ENCODE measurements at places on chromosomes 4 and X.
A peak's percentile ranks its signal among the peaks of the same experiment; 100 is the strongest.

DNA sequence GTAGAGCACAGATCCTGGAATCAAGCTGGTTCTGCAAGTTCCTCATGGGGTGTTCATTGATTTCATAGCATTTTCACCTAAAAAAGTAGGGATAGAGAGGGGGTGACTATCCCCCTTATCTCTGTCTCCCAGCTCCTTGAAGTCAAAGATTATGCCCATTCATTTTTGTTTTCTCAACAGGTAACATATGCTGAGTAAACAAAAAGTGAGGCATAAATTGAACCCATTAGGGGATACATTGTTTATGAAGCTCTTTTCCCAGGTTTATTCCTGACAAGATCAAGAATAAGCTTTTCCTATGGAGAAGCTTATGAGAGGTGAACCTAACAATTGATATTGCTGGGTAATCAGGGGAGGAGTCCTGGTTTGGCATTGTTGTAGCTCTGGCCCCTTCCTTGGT lies 9.2 kb upstream of the ANAPC4 start:
- no peak for DNase-seq

DNA sequence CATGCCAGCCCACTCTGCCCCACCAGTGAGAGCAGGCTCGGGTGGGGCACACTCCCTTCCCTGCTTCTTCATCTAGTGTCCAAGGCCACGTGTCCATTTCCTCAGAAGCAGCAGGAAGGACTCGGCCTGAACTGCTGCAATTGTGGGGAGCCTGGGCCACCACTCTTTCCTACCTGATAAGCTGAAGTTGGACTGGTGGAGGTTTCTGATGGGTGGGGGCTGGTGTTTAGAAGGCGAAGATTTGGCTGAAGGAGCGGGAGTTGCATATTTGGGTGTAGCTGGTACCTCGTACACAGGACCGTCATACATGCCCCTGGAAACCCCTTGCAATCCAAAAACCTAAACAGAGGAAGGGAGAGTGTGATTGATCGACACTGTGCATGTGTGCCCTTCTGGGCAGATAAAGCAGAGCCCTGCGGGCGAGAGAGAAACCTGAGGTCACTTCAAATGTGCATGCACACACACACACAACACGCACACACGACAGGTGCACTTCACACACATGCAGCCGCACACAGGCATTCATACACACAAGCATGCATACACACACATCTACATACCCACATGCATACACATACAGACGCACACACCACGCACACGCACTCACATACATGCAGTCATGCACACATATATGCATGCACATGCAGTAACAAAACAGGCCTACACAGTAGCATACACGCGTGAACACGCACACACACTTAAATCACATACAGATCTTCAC lies 67.4 kb downstream of the CRMP1 start:
- no peak for DNase-seq

GRCh38 chrX:134780908-134781307 lies 122.6 kb upstream of the PLAC1 start:
- no peak for DNase-seq

GRCh38 chrX:70434352-70434866 lies 10.2 kb upstream of the DLG3 start:
- DNase-seq: peak; percentile 31

DNA sequence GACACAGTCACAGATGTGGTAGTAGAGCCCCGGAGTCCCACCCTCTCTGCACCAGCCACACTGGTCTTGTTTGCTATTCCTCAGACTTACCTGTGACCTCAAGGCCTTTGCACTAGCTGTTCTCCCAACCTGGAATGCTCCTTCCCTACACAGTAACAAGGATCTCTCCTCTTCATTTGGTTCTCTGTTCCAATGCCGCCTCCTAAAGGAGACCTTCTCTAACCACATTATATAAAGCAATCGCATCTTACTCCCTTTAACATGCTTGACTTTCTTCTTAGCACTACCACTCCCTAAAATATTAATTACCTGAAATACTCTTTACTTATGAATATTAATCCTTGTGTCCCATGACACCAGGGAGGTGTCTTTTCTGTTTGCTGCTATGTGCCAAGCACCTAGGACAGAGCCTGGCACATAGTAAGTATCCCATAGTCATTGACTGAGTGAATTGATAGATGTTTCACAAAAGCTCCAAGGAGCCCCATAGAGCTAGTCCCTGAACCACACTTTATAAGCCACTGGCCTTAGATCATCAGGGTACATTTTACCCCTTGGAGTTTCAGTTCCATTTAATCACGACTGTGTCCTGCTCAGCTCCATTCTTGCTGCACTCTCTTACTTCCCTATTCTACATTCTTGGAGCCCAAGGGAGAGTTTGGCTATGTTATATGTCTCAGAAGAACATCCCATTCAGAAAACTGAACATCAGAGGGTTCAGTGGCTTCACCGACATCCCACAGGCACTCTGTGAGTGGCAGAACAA lies 312.7 kb downstream of the RAB28 start:
- DNase-seq: no peak

DNA sequence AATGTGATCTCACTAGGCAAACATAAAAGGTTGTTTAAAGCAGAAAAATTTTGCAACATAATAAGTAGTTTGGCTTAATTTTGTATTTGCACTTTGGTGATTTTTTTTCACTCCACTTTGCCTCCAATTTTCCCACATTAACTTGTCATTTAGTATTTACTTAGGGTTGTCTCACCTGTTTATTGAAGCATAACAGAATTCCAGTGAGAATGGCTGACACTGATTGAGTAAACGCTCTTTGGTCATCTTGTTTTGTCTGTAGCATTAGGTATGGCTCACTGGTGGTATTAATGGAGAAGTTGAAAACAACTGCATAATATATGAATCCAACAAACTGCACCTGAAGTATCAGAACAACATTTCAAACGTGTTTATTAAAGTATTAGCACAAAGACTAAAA lies 799.5 kb upstream of the ADGRL3 start:
- DNase-seq: no peak

GRCh38 chr4:41155194-41155830 lies 59.0 kb downstream of the APBB2 start:
- no peak for DNase-seq

DNA sequence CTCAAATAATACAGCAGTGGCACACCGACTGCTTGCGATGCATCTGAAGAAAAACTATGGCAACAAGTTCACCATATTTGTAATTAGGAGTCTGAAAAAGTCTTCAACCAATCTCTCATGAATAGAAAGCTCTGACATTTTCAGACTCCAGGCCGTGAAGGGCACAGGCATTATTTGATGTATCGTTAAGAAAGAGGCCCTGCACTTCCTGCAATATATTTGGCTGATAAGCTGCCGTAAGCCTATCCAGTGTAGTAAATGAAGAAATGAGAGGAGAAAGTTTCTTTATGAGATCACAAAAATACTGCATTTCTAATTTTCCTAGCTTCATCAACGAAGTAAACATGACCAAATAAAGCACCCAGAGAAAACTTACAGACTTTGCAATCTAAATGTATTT lies 613.8 kb upstream of the TECRL start:
- DNase-seq: no peak

DNA sequence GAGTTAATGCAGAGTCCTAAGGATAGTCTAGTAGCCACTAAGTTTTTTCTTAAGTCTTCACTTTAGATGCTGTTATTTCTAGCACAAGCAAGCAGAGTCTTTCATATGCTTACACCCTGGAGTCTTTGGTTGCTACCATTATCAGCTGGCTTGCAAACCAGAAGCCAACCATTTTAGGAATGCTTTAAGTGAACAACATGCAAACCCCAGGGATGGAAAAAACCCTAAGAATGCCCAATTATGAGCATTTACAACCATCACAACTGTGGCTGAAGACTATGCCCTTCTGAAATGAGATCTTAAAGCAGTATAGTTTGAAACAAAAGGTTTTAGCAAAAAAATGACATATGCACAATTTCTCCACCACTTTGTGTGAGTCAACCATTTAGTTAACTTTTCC lies 6.6 kb downstream of the MID1IP1 start:
- DNase-seq: no peak

DNA sequence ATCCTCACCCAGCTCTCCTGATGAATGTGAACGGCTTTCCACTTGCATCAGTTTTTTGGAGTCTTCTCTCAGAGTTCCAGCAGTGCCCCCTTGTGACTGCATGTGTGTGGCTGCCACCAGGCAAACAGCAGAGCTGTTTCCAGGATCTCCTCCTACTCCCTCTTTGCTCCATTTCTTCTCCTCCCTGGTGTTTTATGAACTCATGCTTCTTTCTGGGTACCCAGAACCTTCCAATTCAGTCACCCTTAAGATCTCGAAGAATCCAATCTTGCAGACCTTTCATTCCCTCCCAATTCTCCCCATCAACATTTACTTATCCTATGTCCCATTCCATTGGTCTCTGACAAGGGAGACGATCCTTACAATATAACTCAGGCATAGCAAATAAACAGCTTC lies 6.8 kb upstream of the TCEANC start:
- DNase-seq: no peak

DNA sequence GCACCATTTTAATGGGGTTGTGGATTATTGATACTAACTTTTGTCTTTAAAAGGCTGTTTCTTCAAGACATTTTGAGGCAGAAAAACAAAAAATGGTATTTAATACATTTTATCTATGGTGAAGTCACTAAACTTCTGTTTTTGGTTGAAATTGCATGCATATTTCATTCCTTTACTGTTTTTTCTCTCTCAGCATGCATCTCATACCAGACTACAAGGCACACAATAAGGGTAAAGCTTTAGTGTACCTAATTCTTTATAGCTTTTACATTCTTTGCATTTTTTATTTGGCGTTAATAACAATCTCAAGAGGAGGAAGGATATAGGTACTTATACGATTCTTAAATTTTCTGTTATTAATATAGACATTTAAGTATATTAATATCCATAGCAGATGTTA lies 151.0 kb upstream of the DKK2 start:
- no peak for DNase-seq

DNA sequence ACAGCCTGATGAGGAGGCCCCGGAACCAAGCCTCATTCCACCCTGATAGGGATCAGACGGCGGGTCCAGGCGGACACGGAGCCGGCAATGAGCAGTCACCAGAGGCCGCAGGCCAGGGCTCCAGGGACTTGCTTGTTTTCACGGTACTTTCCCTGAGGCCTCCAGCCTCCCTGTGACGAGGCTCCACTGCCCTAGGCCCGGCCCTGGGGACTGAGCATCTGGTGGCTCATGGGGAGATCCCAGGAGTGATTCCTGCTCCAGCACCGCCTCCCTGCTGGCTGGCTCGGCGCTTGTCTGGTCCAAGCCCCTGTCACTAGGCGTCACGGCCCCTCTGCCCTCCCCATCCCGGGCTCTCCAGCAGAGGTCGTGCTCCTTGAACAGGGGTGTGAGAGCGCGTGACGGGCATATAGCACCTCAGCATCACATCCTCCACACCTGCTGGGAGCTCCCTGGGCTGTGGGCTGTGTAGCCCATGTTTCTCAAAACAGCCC lies 14.1 kb downstream of the HTRA3 start:
- DNase-seq: no peak
